ENCODE measurements at places on chromosomes 3 and 15.

GRCh38 chr3:147906285-147906684 is 497.1 kb downstream of the ZIC1 start:
- no peak for DNase-seq

DNA sequence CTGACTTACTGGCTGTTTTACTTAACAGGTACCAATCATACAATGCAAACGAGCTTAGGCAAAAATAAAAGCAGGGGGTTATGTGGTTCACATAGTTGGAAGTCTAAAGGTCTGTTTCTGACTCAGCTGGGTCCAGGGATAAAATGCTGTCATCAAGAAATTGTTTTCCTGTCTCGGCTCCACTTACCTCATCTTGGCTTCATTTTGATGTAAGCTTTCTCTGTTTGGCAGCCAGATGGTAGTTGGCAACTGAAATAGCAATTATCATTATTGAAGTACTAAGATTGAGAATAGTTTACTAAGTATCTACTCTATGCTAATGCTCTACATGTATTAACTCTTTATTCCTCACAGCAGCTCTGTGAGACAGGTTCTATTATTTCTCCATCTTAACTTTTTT is 36.8 kb upstream of the CNTN3 start:
- DNase-seq = no peak

- peak; percentile 7 for DNase-seq
These were observed 49.4 kb downstream of the DPH6 start for GRCh38 chr15:35496585-35496984.

- no peak for DNase-seq
These were observed 40.2 kb downstream of the IDH2 start for GRCh38 chr15:90062023-90062442.

GRCh38 chr3:129606636-129607390 is at the start of gene PLXND1:
TSS of gene PLXND1 (minus strand) at chr3:129606676. CDS start at chr3:129606639, 37 bp downstream.
- peak; percentile 82 for DNase-seq

- DNase-seq = no peak
These were observed 30.1 kb downstream of the TIPARP start for GRCh38 chr3:156704370-156705036.

DNA sequence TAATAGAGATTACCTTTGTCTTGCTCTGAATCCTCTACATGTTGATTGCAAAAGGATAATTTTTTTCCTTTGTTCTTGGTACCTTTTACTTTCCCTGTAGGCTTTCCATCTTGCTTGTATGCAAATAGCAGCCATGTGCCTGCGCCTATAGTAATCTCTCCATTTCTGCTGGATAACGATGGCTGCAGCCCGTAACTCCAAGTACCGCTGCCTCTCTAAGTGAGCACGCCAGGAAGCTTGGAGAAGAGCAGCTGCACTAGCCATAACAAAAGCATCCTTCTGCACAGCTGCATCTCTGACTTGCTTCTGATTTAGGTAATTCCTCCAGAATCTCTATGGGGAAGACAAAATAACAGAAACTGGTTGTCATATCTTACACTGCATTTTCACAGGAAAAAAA is 89.3 kb downstream of the NR2E3 start:
- DNase-seq = no peak

DNA sequence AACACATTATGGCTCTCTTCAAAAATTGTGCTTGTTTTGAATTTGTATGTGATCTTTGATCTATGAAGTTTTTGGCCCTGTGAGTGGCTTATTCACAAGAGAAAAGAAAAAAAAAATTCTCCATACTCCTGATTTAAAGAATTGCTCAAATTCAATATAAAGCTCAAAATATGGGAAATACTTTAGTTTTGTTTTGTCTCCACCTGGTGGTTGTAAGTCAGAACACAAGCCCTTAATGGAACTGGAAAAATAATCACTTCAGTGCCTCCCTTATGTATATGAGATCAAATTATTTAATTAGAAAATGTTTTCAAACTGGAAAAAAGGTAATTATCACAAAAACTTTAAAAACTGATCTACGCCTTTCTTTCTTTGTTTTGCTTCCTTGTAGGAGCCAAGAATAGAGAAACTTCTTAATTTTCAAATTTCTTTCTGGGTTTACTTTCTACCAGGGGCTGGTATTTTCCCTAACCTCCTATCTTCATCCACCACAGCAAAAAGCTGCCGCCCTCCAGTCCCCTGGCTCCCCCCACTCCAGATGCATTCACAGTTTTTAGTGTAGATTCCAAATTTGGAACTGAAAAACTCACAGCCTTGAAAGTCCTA is 50.6 kb downstream of the SERP1 start:
- DNase-seq = peak; percentile 46

DNA sequence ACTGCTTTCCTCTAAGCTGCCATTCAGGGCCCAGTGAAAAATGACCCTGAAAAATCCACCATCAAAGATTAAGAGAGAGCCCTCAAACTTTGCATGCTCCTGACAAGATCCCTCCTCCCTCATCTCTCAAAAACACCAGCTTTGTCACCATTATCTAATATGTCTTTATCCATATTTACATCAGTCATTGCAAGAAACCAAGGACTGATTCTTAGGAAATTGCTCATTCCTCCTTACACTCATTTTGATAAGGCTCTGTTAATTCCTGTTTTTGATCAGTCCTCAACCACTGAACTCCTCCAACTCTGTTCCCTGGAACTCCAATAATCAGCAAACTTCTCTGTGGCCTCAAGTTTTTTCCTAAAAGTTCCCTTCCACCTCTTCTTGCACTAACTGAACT is 51.8 kb downstream of the CD200 start:
- no peak for DNase-seq

DNA sequence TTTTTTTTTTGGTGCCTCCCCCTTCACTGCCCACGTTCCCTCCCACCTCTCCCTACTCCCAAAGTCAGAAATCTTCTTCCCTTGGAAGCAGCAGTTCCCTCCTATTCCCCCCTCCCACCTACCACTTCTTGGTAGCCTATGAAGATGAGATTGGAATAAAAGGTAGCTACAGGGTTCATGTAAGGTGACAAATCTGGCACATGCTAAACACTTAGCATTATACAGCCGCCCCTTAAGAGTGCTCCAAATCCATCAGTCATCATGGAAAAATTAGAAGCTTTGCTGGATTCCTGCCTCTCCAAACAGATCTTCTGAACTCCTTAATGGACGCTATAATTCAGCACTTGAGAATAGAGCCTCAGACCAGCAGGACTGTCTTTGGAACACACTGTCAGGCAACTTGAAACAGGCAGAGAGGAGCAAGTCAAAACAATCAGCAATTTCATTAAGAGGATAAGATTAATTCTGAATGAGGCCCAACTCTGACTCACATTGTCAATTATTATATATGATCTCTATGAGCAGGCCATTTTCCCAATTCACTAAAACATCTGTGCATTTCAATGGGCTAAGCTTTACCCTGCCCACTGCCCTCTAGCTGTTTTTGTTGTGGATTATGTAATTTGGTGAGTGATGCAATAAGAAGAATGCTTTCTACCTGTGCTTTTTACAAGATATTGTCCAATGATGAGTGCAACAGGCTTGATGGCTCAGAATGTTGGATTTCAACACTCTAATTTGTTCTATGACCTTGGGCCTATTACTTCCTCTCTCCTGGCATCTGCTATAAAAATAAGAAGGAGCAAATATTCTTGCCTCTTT is 34.6 kb upstream of the SPRED1 start:
- DNase-seq = no peak

GRCh38 chr3:188421151-188421821 is 267.3 kb downstream of the LPP start:
- no peak for DNase-seq

DNA sequence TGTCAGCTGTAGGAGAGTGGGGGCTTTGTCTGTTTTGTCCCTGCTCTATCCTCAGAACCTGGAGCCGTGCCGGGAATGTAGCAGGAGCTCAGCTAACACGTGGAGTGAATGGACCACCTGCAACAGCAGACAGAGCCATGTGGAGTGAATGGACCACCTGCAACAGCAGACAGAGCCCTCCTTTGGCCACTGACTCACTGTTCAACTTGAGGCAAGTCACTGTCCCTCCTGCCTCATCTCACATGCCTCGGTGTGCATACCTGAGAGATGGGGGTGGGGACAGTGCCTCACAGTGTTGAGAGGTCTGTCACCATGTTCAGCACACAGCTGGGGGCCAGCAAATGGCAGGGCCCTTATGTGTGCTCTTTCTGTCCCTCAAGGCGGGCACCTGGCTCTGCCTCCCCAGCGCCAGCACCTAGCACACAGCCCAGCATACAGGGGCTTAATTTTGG is 27.9 kb downstream of the FEM1B start:
- DNase-seq = no peak

DNA sequence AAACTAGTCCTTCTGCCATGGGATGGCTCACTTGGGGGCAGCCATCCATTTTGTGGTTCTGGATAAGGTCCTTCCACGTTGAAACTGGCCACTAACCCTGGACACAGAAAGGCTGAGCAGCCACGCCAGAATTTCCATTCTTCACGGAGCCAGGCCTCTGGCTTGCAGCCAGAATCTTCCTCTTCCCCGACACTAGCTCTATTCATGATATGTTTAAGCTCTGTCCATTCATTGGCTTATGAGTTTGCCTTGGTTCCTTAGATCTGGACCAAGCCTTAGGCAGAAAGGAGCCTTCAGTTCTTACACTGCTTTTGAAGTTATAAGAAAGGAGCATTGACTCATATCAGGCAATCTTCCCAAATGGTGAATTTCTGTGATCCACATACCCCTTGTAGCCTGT is 288.4 kb upstream of the GOLGA6L4 start:
- DNase-seq = no peak

GRCh38 chr15:36863570-36863969 is 236.8 kb downstream of the MEIS2 start:
- no peak for DNase-seq

GRCh38 chr3:103794656-103795055 is 1359.8 kb downstream of the ZPLD1 start:
- no peak for DNase-seq

GRCh38 chr3:136584728-136585127 is 167.4 kb downstream of the STAG1 start:
- no peak for DNase-seq

GRCh38 chr3:151580591-151580990 is 119.7 kb upstream of the IGSF10 start:
- no peak for DNase-seq

GRCh38 chr3:100910986-100911385 is 82.2 kb downstream of the ABI3BP start:
- no peak for DNase-seq

GRCh38 chr15:40340740-40341400 is at the start of gene CCDC9B:
TSS of gene CCDC9B (minus strand) at chr15:40340939. CDS start at chr15:40340819, 120 bp downstream.
- DNase-seq = no peak

- DNase-seq = no peak
These were observed 68.2 kb upstream of the THRB start for GRCh38 chr3:24562895-24563294.

- DNase-seq = no peak
These were observed 71.4 kb upstream of the WDR72 start for GRCh38 chr15:53830707-53831386.

DNA sequence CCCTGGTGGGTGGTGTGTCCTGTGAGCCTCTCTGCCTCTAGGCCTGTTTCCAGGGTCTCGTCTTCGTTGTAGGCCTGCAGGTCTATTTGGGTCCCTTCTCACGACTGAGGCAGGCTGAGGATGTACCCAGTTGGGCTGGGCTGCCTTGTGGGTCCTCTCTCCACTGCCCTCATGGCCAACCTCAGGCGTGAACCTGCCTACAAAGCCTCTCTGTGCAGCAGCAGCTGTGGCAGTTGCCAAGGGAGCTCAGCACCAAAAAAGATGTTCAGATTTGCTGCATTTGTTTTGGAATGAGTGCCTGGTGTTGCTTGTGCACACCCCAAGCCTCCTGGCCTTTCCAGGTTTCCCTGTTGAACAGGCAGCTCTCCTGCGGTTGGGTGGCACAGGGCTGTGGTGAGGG is 13.4 kb downstream of the KLF13 start:
- DNase-seq = no peak

DNA sequence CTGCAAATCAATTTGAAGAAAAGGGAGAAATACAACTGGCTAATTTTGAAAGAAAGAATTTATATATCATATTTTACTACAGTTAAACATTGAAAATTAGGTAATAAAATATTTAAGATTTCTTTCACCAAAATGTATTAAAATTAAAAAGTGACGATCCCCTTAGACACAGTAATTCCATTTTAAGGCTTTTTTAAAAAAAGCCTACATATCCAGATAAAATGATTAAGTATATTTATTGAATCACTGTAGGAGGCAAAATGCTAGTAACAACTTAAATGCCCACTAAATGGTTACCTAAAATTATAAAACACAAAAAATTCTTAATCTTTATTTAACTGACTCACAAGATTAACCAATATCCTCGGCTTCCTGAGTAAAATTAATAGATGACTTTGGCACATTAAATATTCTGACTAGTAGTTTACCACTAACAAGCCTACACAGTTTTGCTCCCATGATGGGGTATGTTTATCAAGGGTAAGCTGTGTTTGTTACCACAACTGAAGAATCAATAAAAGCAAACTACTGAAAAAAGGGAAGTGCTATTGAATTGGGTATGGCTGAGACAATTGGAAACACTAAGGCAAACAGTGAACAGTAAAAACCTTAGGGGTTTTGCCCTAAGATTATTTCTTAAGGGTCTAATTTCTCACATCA is 28.4 kb downstream of the ANKRD28 start:
- DNase-seq = peak; percentile 2

GRCh38 chr15:63943829-63944680 is 102.2 kb downstream of the DAPK2 start:
- no peak for DNase-seq

GRCh38 chr3:1583044-1583443 is 490.2 kb downstream of the CNTN6 start:
- no peak for DNase-seq

DNA sequence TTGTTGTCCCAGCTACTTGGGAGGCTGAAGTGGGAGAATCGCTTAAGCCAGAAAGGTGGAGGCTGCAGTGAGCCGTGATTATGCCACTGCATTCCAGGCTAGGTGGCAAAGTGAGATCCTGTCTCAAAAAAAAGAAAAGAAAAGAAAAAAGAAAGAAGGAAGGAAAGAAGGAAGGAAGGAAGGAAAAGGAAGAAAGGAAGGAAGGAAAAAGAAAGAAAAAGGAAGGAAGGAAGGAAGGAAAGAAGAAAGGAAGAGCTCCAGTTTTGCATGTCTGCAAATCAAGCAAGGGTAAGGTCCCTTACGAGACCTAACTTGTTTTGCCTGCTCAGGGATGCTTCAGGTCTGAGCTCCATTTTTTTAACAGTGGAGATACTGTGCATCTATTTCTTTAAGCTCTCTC is 3.6 kb upstream of the XIRP1 start:
- no peak for DNase-seq

DNA sequence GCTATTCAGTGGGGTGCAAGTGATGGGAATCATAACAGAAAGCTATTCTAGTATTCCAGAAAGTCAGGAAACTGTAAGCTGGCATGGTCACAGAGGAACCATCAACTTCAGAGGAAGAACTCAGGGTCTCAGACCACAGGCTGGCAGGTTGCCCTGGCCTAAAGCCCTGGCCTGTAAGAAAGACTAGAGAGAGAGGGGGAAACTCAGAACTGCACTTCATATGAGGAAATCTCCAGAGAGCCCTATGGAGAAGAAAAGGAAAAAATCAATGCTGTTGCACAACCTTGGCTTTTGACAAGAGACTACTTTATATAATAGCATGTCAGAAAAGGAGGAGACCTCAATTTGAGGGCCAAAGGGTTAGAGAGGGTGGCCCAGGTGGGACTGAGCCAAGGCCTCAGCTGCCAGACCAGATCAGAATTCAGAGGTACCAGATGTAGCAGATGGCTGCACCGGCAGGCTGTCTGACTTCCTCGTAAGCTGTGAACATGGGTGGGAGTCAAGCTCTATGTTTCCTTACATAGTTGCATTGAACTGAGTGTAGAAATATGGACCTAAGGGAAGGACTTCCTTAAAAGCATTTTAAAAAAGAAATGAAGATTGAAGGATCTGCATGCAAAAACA is 333.8 kb downstream of the PDCD6IP start:
- DNase-seq = no peak

- DNase-seq = no peak
These were observed 40.0 kb downstream of the TRH start for GRCh38 chr3:130014526-130014925.
